ENCODE measurements at places on chromosomes 6 and 20. TPM values are rescaled to one million over a fixed set of nuclear protein-coding genes. Genes with fewer than 3 reads are reported as not detected.

The GPLD1 gene
- total RNA-seq: not detected

The LTV1 gene
- 30.8 TPM for total RNA-seq

DNA sequence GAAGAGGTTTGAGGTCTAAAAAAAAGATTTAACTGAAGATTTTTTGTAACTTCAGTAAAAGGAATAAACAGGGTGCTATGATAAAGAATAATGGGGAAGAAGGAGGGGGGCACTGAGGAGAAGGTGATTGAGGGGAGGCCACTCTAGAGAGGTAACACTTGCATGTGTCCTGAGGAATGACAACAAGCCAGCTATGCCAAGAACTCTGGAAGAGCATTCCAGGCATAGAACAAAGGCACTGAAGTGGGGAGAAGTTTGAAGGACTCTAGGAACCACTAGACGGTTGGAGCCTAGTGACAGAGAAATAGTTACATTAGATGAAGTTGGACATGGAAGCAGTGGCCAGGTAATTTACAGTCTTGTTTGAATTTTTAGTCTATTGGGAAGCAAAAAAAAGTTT lies 10.8 kb upstream of the SF3B5 start:
- DNase-seq: no peak

DNA sequence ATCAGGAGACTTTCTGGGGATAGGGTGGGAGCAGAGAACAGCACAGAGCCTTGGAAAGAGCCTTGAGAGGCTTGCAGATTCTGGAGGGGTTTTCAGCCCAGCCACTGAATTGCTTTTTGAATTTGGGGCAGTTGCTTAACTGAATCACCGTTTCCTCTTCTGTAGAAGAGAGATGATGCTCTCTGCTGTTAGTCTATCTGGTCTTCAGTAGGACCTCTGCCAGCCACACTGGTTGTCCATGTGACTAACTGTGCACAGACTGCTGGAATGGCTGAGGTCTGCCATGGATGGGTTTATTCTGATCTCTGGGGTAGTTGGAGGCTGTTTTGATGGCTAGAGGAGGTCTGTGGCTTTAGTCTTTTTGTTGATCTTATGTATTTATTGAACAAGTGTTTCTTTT lies 21.4 kb upstream of the PRDM1 start:
- DNase-seq: no peak

DNA sequence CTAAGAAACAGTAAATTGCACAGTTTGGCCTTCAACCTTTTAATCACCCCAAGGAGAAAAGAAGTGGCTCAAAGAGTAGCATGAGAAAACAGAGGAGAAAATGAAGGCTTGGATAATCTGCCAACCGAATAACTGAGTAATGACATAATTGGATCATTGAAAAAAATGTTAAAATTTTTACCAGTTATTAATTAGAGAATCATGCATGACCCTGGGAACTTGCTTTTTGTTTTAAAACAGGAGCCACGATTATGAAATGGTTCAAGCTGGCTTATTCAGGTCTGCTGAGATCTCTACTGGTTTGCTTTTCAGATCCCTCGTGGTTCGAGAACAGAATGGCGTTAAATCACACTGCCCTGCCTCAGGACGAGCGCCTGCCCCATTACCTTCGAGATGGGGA lies at the start of gene OPN5:
Gene OPN5, plus strand, starts transcription at position 301 of the 400 bp plus-strand sequence. Its CDS starts 35 bp downstream, at position 336.
- DNase-seq: no peak

DNA sequence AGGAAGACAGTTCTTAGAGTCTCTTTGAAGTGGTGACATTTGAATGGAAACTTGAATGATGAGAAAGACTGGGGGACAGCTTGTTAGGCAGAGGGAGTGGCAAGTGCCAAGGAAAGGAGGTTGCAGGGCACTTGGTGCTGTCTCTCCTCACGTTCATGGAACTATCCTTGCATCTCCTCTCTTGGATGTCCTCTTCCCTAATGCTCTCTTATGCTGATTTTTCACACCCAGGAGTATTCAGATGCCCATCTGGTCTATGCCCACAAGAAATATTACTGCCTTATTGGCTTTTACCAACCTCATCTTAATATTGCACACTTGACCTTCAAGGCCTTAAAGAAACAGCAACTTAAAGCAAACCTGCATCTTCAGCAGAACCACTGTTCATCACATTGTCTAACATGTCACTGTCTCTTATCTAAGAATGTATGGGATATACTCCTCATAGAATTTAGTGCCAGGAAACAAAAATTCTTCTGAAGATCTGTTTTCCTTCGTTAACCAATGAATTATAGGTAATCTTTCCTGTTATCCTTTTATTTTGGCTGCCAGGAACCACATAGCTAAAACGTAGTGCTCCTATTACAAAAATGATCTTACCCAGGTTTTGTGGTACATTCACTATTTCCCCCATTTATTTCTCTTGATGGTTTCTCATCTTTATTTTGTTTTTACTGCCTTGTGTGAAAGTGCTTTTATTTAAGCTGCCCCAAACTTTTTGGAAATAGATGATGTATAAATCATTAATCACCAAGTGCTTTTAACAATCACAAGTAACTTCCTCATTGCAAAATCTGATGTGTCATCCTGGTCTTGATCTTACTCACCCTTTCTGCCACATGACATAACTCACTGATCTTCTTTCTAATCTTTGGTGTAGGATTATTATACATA lies 12.8 kb downstream of the RGS17 start:
- DNase-seq: no peak
